ENCODE measurements at places on chromosomes 2 and 18. TPM values are rescaled to one million over a fixed set of nuclear protein-coding genes. Genes with fewer than 3 reads are reported as not detected.

DNA sequence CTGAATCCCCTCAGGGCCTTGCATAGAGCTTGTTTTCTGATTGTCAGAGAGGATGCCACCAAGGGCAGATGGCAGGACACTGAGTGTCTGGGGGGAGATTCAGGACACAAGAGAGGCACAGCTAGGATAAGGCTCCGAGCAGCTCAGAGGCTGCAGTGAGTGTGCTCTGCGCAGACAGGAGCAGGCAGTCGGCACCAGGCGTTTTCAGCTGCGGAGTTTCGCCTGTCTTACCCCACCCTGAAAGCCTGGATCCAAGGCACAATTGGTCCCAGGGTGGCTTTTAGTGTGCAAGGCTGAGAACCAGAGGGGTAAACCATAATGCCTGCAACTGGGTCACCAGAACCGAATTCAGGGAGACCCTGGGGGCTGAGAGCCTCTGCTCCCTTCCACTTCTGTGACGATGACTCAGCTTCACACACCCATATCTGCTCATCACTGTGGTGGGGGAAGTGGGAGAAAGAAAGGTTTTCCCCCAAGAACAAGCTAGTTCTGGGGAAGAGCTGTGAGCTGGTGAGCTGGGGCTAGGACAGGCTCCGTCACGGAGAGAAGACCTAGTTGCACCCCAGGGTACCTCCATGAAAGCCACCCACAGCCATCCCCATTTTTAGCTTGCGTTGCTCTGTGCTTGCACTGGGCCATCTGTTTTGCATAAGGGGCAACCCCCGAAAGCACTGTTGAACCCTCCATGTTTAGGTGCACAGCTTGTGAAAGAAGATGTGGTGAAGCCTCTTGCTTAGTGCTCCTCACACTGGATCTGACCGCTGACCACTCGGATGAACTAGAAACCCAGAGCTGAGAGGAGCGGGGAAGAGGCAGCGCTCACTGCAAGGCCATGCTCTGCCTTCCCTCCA lies 173.7 kb downstream of the CELF4 start:
- no peak for DNase-seq

DNA sequence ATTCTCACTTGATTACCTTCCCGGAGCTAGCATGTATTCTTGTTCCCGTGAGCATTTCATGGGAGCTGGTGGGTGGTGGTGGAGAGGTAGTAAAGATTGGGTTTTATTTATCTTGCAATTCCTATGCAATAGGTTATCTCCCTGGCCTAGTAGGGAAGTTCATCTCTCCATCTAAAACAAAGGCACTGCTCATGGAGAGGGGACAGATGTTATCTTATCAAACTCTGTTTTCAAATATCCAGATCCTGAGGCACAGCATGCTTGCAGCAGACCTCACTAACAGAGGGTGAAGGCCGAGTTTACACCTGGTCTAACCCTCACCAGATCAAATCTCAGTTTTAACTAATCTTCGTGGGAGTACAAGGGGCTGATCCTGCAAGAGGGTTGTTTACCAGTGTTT lies 98.9 kb downstream of the CYRIA start:
- no peak for DNase-seq

GRCh38 chr2:219404291-219404910 lies 13.8 kb upstream of the DES start:
- no peak for DNase-seq

GRCh38 chr2:150888337-150888736 lies 373.3 kb downstream of the RBM43 start:
- DNase-seq: peak; percentile 15

- no peak for DNase-seq
These were observed 137.7 kb downstream of the ALK start for GRCh38 chr2:29783666-29784065.

- no peak for DNase-seq
These were observed 13.4 kb downstream of the IL37 start for GRCh38 chr2:112924360-112924759.

DNA sequence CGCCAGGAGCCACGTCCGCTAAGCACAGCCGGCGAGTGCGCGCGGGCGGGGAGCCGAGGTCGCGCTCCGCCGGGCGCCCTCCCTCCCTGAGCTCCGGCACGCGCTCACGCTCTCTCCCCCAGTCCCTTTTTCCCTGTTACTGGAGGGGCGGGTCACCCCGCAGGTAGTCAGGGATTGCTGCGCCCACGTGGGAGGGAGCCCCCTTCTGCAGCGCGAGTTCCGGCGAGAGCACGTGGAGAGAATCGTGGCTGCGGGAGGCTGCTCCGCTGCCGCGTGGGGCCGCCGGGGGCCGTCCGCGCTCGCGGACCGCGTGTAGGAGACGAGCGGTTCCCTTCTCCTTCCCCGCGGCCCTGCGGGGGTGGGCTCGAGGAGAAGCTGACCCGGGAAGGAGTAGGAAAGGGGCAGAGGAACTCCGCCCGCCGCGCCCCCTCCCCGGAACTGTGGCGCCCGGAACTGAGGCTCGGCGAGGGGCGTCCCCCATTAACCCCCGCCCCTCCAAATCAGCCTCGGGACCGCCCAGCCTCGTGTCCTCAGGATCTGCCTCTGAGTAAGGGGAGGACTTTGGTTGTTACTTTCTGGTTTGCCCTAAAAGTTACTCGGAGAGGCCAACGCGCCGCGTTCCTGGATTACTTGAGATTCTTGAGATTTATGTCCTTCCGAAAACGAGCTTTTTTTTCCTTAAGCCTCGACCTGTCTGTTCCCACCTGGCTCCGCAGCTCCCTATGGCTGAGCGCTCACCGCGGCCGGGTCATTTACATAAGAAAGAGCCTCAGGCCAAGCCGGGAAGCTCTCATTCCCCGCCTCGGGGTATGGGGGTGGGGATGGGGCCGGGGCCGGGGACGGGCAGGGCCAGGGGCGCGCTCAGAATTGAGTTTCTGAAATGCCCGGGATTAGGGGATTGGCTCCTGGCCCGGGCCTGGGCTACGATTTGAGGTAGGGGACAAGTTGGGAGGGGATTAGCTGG lies 1.1 kb downstream of the HK2 start:
- DNase-seq: peak; percentile 82

- no peak for DNase-seq
These were observed 42.8 kb downstream of the TRAPPC12 start for GRCh38 chr2:3422161-3422779.

- DNase-seq: no peak
These were observed 93.2 kb downstream of the UNC80 start for GRCh38 chr2:209864716-209865295.

DNA sequence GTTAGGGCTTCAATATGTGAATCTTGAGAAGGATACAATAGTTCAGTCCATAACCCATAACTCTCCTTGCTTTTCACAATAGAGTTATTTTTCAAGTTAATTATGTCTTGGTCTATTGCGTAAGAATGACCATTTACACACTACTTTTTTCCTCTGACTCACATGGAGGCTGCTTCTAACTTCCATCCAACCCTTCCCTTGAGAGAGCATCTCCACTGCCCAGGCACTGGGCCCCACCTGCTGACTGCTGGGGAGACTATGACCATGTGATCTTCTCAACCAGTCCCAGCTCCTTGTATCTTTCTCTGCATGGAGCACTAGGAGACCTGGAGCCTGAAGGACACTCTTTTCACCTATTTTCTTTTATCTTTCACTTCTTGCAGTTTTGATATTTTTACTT lies 251.5 kb downstream of the GPD2 start:
- DNase-seq: no peak

DNA sequence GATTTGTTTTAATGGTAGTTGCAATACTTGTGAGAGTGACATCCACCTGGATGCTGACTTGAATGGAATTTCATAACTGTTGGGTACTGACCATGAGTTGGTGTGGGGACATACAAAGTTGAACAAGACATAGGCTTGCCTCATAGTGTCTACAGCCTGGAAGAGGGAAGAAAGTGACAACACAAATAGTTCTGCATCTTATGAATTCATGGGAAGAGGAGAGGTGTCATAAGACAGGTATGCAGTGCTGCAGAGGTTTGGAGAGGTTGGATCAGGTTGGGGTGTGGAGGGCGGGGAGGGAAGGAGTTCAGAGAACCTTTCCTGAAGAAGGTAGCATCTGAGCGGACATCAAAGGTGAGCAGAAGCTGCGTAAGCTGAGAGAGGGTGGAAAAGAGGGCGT lies 44.0 kb downstream of the HRH4 start:
- DNase-seq: no peak

DNA sequence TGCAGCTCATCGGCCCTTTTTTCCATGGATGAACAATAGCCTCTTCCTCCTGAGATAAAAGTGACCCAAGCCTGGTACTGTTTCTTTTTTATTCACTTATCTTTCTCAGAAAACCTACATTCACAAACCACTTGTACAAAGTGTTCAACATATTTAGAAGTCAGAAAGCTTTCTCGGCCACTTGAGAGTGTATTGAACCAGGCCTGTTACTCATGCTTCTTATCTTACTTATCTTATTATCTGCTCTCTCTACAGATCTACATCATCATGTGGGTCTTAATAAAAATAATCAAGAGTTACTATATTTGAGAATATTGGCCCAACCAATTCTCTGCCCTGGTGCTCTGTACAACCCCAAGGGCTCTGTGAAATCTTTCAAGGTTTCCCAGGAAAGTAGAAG lies 242.1 kb downstream of the MREG start:
- peak; percentile 65 for DNase-seq

GRCh38 chr2:18399601-18400000 lies 160.9 kb downstream of the RDH14 start:
- DNase-seq: no peak

DNA sequence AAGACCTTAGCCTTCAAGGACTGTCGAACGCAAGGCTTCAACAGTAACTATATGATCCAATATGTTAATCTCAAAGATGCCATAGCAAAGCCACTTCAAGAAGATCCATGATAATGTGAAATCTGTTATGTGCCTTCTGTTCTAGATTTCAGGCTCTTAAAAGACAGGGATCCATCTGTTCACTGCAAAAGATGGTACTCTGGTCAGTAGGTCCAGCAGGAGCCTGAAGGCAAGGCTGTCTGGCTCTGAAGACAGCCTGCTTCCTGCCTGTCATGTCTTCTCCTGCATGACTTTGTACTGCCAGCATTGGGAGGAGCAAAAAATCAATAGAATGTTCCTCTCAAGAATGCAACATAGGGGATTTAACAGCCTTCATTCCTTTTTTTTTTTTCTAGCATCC lies 270.8 kb upstream of the PARD3B start:
- DNase-seq: no peak

GRCh38 chr18:56273541-56274219 lies 364.7 kb downstream of the TXNL1 start:
- peak; percentile 39 for DNase-seq

GRCh38 chr2:65525616-65526231 lies 93.3 kb upstream of the SPRED2 start:
- DNase-seq: no peak

DNA sequence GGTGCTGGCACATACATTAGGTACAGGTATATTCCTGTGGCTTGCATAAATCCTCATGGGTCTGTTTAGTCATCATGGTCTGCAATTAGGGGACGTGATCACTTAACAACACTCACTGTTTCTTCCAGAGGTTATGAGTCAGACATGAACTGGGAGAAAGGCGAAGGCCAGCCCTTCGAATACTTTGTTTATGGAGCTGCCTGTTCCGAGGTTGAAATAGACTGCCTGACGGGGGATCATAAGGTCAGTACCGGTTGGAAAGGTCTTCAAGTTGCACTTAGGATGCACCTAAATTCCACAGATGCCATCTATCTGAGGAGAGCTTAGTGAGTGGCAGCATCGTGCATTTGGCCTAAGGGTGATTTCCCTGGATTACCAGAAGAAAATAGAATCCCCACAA lies 76.9 kb downstream of the AOX1 start:
- peak; percentile 83 for DNase-seq

GRCh38 chr2:238506371-238507068 lies 79.8 kb downstream of the ASB1 start:
- DNase-seq: no peak

DNA sequence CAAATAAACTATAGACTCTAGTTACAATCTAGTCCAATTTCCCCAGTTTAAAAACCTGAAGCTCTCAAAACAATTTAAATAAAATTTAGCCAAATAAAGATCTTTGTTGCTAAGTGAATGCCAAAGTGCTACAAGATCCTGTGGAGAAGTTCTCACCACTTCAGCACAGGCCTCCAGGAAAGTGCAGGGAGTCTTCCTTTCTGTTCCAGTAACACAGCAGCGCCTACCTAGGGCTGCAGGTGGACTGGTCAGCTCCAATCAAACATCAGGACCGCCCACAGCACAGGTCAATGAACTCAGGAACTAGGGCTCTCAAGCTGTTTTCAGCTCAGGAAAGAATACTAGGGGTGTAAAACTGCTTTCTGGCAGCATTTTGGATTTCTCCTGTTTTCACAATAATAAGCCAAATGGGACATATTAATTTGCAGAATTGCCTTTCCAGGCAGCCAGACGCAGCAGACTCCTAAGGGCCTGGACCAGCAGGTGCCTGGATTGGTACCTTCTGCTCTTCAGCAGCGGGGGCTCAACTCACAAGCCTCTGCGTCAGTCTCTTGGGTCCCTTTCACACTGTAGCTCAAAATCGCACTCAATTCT lies 1.5 kb downstream of the FAM110C start:
- DNase-seq: no peak

- no peak for DNase-seq
These were observed 1.6 kb downstream of the CASP8 start for GRCh38 chr2:201261906-201262305.

- no peak for DNase-seq
These were observed 56.4 kb upstream of the NFATC1 start for GRCh38 chr18:79339094-79339908.

- no peak for DNase-seq
These were observed 13.6 kb downstream of the DHRS9 start for GRCh38 chr2:169082995-169083394.

DNA sequence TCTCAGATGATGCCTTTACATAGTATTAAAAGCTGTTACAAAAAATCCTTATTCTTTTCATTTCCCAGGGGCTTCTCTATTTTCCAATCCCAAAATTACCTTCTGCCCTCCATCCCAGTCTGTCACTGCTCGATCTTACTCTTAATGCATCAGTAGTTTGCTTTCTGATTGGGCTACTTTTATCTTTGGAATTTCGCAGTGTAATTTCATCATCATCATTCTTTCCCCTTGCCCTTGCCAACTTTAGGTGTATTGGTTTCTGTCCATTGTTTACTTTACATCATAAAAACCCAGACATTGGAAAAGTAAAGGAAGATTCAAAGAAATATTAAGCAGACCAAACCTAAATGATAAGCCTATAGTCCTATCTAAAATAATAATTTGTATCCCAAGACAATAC lies 457.2 kb downstream of the PIK3C3 start:
- no peak for DNase-seq

Gene PSMA8
- not detected for total RNA-seq

Gene CLEC4F
- total RNA-seq: not detected

Gene CNTNAP5
- not detected for total RNA-seq

Gene CGREF1
- total RNA-seq: 3.4 TPM

Gene SOX11
- 11.2 TPM for total RNA-seq

Gene ZNF396
- 5.4 TPM for total RNA-seq

Gene ST6GAL2
- 21.9 TPM for total RNA-seq

Measured in Daoy (cell line).